ENCODE measurements at places on chromosomes 4 and X.

GRCh38 chrX:47143894-47144625 lies 442 bp downstream of the NDUFB11 start:
- no peak for DNase-seq

- no peak for DNase-seq
Measured at GRCh38 chr4:94650690-94651089, 107.1 kb upstream of the BMPR1B start.

DNA sequence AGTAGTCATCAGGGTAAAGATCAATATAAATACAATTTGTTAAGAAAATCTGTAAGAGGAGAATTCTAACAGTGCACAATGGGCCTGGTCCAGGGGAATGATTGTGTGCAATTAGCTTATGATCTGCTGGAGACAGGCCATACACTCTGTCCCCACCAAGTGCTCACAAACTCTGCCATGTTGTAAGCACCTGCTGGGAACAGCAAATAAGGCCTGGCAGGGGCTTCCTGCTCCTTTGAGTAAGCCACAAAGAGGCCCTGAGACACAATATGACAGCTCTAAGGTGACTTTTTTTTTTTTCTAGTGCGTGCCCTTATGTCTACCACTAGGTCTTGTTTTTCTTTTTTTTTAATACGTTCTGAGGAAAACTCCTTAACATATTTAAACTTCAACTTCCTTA lies 866.3 kb upstream of the PCDH7 start:
- DNase-seq, result no peak

GRCh38 chr4:151048913-151049312 lies 33.8 kb upstream of the LRBA start:
- DNase-seq, result no peak

- no peak for DNase-seq
Measured at GRCh38 chr4:85406185-85406584, 68.8 kb upstream of the ARHGAP24 start.

DNA sequence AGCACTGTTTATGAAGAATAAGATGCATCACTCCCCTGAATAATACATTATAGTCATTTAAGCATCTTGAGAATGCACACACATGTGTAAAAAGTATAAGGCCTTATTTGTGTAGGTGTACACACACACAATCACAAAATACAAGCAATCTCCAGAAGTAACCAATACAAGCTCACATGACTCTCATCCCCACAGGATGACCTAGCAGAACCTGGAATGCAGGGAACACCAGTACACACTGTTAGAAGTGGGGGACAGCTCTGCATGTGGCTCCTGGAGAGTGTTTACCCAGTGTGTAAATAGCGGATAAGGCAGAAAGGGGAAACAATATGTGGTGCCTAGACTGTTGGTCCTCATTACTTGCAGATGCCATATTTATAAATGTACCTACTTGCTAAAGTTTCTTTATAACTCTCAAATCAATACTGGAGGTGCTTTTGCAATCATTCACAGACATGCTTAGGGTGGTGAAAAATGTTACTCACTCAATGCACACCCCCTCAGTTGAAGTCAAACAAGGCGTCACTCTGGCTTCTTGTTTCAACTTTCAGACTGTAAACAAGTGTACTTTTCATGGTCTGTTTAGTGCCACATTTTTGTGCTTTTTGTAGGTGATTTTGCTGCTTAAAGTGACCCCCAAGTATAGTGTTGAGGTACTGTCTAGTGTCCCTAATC lies 73.1 kb downstream of the MAGEB17 start:
- DNase-seq, result no peak

GRCh38 chrX:10509397-10509796 lies 111.0 kb downstream of the MID1 start:
- DNase-seq, result no peak

- DNase-seq, result no peak
Measured at GRCh38 chrX:9609499-9609898, 144.6 kb downstream of the TBL1X start.

DNA sequence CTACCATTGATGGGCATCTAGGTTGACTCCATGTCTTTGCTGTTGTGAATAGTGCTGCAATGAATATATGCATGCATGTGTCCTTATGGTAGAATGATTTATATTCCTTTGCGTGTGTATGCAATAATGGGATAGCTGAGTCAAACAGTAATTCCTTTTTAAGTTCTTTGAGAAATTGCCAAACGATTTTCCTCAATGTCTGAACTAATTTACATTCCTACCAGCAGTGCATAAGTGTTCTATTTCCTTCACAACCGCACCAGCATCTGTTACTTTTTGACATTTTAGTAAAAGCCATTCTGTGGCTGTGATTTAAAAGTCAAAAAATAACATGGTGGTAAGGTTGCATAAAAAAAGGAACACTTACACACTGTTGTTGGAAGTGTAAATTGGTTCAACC lies 103.1 kb upstream of the FAM47B start:
- no peak for DNase-seq

DNA sequence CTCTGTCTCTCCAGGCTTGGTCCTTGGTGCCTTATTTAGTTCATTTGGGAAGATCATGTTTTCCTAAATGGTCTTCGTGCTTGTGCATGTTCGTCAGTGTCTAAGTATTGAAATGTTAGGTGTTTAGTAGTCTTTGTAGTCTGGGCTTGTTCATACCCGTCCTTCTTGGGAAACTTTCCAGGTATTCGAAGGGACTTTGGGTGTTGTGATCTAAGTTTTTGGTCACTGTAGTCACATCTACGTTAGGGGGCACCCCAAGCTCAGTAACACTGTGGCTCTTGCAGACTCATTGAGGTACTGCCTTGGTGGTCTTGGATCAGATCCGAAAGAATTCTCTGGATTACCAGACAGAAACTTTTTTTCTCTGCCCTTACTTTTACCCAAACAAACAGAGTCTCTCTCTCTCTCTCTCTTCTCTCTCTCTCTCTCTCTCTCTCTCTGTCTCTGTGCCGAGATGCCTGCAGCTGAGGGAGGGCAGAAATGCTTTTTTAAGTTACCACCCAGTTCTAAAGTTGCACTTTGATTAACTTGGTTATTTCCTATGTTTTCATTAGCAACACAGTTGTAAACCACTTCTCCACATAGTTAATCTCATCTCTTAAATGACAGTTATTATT lies 67.6 kb upstream of the SLC7A3 start:
- no peak for DNase-seq

DNA sequence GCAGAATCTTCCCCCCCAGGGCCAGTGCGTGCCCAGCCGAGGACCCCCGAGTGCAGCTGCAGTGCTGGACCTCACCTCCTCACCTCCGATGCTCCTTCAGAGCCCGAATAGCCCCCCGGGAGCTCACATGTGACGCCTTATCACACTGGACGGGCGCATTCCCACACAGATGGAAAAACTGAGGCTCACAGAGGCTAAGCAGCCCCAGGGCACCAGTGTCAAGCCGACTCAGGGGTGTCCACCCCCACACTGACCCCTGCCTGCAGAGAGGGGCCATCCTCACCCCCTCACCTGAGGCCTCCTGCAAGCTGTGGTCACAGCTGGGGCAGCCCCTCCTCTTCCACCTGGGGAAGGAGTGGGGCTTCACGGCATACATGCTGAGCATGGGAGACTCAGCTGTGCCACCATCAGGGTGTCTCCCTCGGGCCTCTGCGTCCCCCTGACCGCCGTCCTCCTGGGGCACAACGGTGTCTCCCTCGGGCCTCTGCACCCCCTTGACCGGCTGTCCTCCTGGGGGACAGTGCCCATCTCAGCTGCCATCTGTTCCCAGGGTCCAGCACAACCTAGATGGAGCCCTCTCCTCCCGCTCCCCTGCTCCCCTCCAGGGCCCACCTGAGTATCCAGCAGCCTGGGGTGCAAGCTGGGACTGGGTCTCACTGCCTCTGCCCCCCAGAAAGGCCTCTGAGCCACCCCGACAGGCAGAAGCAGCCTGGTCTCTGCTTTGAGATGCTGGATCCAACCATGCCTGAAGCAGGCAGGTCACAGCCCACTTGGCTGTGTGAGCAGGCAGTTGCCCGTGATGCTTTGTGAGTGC lies 85.3 kb upstream of the NKX1-1 start:
- no peak for DNase-seq

DNA sequence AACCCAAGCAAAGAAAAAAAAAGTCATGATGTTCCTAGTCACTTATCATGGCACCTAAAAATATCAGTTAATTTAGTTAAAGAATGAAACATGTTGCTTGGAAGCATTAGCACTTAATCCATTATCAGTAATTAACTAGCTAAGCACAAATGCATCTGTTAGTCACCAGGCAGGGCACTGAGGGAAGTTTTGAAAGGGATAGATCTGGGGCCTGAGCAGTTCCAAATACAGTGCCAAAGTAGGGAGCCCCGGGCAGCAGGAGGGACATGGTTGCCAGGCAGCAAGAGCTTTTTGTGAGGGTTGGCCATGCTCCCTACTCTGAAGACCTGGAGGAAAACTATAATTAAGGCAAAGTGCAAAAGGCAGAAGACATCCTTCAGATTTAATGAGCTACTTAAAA lies 62.0 kb downstream of the PHKA1 start:
- DNase-seq, result no peak

DNA sequence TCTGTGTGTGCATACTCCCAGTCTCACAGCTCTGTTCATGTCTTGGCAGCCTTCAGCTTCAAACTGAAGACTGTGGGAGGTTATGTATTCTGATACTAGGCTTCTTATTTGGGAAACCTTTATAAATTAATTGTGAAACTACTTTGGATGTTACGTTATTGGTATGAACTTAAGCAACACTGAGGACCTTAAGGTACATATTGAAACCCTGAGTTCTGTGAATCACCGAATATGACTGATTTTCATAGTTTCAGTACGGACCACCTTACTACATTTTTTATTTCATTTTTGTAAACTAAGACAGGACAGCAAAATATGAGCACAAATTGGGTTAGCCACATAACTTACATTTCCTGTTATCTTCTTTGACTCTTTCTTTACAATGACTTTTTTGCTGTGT lies 498.4 kb downstream of the PDGFC start:
- no peak for DNase-seq

DNA sequence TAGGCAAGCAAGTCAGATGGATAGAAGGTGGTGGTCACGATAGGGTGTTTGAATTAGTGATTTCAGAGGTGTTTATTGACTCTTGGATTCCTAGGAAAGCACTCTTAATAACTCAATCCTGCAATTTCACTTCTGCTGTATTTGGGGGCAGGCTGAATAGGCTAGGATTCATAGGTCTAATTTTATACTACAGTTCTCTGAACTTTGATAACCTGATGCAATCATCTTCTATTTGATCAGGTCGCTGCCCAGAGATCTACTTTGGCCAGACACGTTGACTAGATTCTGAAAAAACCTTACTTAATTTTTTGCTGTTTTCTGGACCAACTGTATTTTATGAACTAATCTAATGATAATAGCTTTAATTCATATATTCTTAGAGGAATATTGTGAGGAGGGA lies 26.4 kb downstream of the XK start:
- no peak for DNase-seq

GRCh38 chr4:177451108-177451500 lies 8.9 kb upstream of the AGA start:
- no peak for DNase-seq

GRCh38 chrX:25198253-25198652 lies 182.5 kb upstream of the ARX start:
- DNase-seq, result no peak

DNA sequence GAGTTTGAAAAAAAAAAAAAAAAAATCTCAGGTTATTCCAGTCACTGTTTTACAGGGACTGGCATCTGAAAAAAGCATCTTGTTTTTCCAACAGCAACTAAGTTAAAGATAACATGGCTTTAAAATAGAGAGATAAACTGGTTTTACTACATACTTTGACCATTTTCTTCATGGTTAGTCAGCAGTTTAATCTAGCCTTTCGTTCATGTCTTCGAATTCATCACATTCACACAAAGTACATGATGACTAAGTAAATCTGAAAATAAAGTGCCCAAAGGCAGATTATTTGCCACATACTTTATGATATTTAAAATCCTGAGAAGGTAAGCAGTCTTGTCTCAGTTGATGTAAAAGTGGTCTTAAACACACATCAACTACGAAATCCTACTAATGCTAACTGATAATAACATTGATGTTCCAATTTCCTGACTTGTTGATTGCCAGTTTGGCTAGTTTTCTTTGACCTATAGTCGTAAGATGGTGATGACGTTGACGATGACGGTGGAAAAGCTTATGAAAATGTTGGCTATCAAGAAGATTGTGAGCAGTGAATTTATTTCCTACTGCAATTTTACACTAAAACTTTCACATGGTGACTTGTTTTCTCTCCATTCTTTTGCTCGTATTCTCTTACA lies 540.5 kb upstream of the BOD1L1 start:
- no peak for DNase-seq

- no peak for DNase-seq
Measured at GRCh38 chrX:4932790-4933189, 1219.3 kb upstream of the PRKX start.

DNA sequence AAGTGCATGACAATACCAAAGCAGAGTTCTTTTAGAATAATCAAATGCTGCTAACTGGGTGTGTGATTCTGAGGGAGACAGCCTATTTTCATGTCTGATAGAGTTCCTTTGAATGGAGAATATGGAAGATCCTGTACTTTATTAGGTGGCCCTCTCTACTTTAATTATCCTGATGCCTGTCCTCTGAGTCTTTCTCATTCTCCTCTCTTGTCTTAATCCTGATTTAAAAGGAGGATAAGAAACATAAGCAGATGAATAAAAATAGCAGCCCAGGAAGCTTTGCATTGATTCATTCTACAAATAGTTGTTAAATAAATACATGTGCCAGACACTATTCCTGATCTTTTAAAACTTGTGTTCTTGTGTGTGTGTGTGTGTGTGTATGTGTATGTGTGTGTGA lies 387.3 kb downstream of the SPRY1 start:
- no peak for DNase-seq

GRCh38 chrX:136773648-136774047 lies 7.1 kb downstream of the ARHGEF6 start:
- DNase-seq, result no peak

DNA sequence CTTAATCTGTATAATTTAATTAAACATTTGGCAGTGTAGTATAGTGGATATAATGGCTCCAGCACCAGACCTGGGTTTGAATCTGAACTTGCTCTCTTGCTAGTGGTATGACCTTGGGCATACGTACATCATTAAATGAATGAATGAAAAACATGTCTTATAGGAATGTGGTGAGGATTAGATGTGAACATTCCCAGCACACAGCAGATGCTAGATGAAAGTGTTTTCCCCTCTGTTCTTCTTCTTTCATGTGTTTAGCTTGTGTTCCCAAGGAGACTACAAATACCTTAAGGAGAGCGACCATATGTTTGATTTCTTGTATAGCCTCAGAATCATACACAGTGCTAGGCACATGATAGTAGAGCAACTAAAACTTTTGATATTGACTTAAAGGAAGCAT lies 56.5 kb downstream of the CT47B1 start:
- no peak for DNase-seq
